ENCODE measurements at places on chromosomes 16 and 17.

- DNase-seq, result no peak
Measured at GRCh38 chr17:82065193-82065637, 389 bp downstream of the DUS1L start.

GRCh38 chr17:28368306-28368831 is 1.7 kb downstream of the VTN start:
- no peak for DNase-seq

DNA sequence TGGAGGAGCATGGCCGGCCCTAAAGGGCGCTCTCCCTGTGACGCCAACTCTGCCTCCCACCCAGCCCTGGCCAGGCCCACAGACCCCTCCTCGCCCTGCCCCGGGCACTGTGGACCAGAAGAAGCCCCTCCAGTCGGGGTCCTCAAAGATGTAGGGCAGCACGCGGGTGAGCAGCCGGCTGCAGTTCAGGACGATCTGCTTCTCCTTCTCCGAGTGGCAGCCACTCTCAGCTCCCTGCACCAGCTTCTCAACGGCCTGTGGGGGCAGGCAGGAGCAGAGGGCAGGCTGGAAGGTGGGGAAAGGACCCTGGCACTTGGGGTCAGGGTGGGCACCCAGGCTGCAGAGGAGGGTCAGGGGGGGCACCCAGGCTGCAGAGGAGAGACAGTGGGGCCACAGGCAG is 8.9 kb downstream of the HID1 start:
- DNase-seq, result no peak

GRCh38 chr17:17134051-17134956 is 71.8 kb downstream of the PLD6 start:
- no peak for DNase-seq

DNA sequence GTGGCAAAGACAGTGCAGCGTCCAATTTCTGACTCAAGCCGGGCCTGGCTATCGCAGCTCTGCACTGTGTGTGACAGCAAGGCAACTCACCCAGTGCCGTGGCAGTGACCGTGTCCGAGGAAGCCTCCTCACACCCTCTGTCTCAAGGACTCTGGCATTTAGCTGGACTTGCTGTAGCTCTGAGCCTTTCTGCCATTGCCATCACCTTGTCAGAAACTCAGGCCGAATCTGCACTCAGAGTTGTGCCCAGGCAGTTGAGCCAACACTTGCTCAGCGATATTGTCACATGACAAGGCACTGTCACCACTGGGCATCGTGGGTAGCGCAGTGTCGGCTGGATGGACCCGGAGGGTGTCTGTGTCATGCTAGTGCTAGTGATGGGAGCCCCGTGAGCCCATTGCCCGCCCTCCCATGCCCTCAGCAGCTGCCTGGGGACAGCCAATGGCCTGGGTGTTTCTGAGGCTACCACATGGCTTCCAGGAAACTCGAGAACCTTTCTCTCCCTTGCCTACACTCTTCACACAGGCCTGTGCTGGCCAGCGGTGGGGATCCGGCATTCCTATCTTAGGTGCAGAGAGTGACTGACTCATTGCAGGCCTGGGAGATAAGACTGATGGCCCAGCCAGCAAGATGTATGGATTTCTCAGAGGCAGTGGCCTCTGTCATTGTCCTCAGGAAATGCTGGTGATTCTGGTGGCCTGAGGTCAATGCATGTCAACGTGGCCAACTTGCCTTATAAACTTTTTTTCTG is 22.1 kb upstream of the STH start:
- no peak for DNase-seq

DNA sequence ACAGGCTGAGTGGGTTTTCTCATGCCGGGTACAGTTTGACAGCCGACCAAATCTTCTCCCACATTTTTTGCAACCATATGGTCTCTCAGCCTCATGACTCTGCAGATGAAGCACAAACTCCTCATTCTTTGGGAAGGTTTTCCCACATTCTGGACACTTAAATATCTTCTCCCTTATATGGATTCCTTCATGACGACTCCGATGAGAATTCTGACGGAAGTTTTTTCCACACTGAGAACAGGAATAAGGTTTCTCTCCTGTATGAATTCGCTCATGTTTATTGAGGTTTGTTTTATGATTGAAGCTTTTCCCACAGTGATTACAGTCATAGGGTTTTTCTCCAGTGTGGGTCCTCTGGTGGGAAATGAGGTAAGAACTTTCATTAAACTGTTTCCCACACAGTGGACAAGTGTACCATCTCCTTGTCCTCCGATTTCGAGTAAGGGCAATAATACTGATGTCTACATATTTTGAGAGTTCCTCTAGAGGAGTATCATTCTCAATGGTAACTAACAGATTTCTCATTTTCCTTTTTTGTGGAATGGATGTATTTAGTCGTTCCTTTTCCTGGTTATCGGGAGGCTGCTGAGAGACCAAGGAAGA is 10.9 kb downstream of the ZNF200 start:
- DNase-seq, result peak; percentile 20

DNA sequence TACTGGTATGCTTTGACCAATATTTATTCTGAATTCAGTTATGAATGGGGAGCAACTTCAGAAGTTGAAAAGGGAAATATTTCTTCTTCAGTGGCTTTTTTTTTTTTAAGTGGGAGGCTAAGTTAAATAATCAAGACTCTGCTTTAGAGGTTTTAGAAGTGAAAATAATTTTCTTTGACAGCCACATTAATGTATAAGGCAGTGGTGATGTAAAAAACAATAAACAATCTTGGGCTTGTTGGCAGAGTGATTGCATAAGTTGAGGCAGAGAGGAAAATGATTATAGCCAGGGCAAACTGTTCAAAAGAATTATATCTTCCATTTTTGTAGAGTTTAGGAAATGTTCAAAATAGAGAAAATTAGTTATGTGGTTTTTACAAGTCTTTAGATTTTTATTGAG is 5.4 kb upstream of the KRT12 start:
- DNase-seq, result no peak

All from KBM-7 (cell line).